ENCODE measurements at places on chromosomes 2 and 18.

- no peak for DNase-seq
Measured at GRCh38 chr2:73142937-73143336, 30.2 kb upstream of the RAB11FIP5 start.

DNA sequence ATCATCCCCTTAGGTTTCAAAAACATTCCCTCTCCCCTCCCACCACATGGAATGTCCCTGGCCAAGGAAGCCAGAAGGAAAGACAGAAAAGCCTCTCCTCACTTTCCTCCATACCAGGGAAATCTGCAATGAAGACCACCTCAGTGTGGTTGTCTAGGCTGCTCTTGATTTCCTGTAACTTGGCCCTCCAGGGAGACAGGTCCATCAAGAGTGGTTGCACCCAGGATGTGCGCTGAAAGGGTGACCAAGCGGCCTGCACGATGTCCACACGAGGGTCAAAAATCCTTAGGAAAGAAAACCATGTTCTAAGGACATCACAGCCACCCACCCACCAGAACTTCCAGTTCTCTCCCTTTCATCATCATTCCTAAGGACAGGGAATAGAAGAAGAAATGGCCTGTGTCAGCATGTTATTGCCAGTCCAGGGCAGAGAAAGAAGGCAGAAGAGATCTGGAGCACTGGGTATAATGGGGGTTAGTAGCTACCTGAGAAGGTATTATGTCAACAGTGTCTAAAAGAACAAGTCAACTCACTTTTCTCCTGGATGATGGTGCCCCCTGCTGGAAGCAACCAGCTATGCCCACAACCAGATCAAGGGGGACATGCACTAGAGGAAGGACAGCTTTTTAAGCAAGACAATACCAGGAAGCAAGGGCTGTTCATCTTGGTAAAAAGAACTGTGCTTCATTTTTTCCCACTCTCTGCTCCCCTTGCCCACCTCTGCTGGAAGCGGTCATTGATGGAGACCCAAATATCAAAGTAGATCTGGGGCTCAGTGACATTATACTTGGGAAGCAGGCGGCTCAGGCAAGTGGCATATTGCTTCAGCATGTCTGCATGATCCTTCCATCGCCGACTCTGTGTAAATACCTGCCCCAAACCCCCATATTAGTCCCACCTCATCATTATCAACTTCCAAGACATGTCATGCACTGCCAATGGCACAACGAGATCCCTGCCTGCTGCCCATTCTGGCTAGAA is 9.3 kb downstream of the GGCX start:
- peak; percentile 79 for DNase-seq

- DNase-seq: no peak
Measured at GRCh38 chr18:3493501-3494244, 43.7 kb downstream of the TGIF1 start.

DNA sequence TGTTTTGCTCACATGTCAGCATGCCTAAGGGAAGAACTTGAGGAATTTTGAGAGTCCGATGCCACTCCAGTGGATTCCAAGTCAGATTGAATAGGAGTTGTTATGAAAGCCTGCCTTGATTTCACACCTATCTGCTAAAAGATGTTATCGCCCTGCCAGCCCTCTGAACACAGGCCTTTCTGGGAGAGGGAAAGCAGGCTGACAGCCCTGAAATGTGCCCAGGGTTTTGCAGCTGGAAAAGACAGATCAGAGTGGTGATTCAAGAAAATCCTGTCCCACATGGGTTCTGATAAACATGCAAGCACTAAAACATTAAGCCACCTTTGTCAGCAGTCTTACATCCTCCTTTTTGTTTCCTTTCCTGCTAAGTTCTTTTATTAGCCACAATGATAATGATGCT is 1752.9 kb upstream of the CELF4 start:
- no peak for DNase-seq

DNA sequence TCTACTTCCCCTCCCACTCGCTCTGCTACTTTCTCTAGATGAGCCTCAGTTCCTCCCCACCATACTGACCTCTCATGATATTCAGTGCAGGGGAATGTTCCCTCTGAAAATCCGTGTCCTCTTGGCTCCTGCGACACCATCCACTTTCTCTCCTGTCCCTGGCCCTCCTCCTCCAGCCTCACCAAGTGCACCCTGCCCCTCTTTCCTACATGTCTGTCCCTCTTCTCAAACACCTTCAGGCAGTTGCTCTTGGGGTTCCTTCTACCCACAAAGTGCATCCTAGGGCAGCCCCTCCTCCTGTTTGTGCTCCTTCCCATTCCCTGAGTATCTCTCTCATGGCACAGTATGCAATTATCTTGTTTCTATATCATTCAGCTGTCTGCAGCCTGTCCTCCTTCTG is 246.4 kb upstream of the RAB6C start:
- DNase-seq: no peak

- DNase-seq: no peak
Measured at GRCh38 chr2:118014492-118014824, 588 bp upstream of the CCDC93 start.

- DNase-seq: no peak
Measured at GRCh38 chr2:74415762-74416395, 5.5 kb downstream of the C2orf81 start.

DNA sequence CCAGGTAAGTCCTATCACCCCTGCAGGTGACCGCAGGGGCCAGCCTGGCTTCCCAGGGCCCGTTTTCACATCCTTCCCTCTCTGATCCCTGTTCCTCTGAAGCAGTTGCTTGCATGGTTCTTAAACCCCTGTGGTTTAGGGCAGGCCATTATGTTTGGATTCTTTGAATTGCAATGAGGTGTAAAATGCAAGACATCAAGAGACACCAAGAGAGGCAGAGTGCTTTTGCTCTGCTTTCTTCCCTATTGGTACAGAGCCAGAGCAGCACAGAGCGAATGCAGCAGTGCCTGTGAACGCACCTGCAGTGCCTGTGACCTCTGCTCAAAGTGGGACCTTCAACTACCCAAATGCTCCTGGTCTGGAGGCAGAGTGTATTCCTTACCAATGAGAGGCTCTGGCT is 7.6 kb downstream of the RFX8 start:
- DNase-seq: no peak

DNA sequence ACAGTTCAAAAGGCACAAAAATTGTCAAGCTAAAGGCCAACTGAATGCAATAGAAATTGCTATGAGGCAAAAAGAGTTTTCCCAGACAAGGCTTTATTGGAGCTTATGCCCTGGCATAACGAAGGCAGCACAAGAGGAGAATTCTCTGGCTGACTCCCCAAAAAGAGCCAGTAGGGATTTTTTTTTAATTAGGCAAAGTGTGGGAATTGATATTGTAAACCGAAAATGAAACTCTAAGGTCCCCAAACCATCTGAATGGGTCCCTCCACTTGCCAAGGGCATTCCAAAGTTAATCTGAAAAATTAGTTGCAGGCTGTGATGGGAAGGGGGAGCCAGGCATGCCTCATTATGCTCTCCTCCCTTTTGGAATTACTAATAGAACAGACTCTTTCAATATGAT is 118.9 kb downstream of the SPOPL start:
- DNase-seq: no peak

DNA sequence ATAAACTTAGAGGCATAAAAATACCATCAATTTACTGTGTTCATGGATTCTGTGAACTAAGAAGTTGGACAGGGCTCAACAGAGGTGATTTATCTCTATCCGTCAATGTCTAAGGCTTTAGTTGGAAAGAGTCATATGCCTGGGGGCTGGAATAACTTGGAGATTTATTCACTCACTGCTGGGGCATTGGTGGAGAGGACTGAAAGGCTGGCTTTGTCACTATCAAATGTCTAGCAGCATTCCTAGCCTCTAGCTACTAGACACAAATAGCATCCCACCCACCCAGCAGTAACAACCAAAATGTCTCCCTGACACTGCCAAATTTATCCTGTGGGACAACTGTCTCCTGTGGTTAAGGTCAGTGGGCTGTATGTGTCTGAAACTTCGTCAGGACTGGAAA is 71.0 kb downstream of the EVA1A start:
- no peak for DNase-seq

GRCh38 chr2:25053041-25053440 is 11.2 kb downstream of the EFR3B start:
- DNase-seq: no peak

DNA sequence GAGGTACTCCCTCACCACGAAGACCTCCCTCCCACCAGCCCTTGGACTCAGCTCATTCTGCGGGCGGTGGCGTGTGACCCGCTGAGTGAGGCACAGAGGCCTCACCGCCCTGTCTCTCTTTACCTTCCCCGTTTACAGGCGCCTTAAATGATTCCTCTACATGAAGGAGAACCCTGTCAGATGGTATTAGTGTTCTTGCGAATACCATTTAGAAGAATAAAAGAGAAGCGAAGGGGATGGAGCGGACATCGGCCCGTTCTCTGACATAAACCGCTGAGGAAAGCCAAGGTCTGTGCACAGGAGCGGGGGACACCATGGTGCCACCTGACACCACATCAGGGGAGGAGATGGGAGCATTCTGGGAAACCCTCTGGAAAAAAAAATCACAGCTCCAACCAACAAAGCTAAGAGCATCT is 179.8 kb downstream of the HDAC4 start:
- no peak for DNase-seq

DNA sequence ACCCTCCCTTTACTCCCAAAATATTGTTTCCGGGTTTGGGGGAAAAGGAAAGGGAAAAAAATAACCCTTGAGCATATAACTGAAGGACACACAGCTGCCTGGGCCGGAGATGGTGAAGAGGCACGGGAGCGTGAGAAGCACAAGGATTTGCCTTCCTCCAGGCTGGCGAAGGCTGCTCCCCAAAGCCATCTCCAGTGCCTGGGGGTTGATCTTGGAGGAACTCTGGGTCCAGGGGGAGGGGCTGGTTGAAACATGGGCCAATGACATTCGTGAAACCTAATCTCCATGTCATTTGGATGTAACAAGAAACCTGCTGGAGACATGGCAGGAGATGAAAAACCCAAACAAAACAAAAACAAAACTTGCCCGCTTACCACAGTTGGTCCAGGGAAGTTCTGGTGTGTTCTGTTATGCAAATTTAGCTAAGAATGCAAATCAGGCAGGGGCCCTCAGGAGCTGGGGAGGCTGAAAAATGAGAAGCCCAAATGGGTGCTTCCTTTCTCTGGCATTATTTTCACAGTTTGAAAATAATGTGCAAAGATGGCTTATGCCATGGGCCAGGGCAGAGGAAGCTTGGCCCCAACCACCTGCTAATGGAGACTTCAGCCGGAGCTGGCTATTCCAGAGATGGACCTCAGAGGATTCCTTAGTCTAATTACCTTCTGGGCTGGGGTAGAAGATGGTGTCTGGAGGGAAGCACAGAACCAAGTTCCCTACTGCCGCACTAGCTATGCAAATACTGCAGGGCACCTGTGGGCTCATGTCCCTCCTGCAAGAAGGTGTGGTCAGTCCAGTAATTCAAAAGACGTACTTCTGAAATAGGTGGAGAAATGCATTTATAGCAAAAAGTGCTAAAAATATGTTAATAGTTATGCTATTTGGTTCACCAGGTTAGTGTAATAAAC is 180.9 kb downstream of the BCL2 start:
- no peak for DNase-seq

GRCh38 chr2:237345891-237346640 is 67.9 kb downstream of the COL6A3 start:
- DNase-seq: no peak

- DNase-seq: no peak
Measured at GRCh38 chr18:58908006-58908405, 43.3 kb downstream of the ZNF532 start.

- DNase-seq: no peak
Measured at GRCh38 chr2:16290311-16291020, 350.1 kb downstream of the MYCN start.

GRCh38 chr2:98134172-98135005 is 47.4 kb downstream of the VWA3B start:
- no peak for DNase-seq
